Cortex of kidney (tissue), 1 donor: ENCODE measurements at places on chromosomes 1 and 21.

- no peak for DNase-seq
Measured at GRCh38 chr1:214553142-214553710, 1.8 kb upstream of the PTPN14 start.

DNA sequence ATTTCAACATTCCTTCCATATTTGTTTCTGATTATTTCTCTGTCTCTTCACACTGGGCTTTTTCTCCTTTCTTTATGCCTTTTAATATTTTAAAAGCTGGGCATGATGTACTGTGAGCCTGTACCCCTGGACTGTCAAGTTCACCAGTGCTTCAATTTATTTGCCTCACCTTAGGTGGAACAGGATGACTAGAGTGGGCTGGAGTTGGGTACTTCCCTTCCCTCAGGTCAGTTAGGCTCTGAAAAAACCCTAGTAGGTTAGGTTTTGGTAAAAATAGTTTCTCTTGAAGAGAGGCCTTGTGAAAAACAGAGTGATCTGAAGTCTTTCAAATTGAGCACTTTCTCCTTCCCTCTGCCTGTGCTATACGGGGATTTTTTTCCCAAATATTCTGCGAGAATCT is 163.0 kb upstream of the LYPLAL1 start:
- DNase-seq: no peak

GRCh38 chr1:164240081-164240480 is 318.9 kb upstream of the PBX1 start:
- DNase-seq: no peak

GRCh38 chr1:67350783-67351182 is 43.1 kb downstream of the IL12RB2 start:
- no peak for DNase-seq

DNA sequence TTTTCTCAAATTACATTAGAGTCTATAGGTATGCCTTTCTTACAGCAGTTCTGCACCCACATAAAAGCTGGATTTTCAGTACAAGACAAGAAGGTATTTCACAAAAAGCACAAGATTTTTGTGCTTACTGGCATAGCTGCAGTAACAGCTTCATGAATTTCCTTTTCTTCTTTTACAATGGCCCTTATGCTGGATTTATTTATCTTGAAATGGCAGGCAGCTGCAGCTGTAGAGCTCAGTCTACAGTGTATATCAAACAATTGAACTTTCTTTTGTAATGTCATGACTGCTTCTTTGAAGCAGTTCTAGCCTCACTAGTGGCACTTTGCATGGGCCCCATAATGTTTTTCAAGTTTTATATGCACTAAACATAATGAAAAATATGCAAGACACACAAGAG is 510.2 kb downstream of the KCNT2 start:
- DNase-seq: no peak

DNA sequence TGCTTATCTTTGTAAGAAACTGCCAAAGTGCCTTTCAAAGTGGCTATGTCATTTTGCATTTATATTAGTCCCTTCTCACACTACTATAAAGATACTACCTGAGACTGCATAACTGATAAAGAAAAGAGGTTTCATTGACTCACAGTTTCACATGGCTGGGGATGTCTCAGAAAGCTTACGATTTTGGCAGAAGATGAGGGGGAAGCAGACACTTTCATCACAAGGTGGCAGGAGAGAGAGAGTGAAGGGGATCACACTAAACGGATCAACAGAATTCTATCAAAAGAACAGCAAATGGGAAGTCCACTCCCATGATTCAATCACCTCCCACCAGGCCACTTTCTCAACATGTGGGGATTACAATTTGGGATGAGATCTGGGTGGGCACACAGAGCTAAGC is 1352.0 kb upstream of the B3GALT2 start:
- DNase-seq: no peak

DNA sequence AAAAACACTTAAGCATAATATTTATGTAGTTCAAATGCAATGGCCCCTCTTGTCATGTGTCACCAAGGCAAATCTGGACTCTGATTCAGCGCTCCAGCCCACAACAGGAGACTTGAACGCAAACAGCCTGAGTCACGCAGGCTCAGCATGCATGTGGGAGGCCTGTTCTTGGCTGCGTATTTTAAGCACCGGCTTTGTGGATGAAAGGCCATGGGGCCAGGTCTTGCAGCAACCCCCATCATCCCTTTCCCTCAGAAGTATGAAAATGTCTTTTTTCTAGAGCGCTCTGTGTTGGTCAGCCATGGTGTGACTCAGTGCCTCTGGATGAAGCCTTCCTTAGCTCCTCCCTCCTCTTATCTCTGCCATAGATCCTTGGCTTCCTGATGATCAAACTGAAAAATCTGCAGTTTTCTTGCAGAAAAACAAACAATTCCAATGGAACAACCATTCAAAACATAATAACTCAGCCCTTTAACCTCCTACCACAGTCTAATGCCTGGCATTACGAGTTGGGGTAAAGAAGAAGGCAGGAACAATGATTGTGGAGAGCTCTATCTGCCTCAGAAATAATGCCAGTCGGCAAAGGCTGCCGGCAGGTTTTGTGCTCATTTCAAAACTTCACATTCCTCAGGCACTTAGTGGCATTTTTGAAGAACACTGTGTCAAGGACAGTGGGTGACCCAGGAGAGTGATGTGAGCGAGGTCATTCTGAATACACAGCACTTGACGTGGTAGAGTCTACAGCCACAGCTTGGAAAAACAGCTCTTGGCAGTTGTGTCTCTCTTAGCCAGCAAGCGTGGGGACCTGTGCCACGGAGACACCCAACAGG is 167.5 kb downstream of the CLIC6 start:
- no peak for DNase-seq

DNA sequence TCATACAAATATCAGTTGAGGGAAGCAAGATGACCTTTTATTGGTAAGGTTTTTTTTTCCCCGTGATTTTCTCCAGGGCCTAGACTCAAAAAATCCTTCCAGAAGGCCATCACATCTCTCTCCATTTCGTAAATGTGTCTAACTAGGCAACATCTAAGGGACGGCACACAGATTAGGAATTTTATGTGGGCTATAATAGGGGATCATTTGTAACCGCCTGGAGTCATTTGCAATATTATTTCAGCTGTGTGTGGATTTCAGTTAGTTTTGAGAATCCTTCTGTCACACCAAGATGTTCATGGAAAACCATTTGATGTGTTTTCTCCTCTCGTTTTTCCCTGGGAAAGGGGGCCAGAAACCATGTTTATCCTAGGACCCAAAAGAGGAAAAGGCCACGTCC is 63.1 kb downstream of the ATP5PO start:
- DNase-seq: no peak

DNA sequence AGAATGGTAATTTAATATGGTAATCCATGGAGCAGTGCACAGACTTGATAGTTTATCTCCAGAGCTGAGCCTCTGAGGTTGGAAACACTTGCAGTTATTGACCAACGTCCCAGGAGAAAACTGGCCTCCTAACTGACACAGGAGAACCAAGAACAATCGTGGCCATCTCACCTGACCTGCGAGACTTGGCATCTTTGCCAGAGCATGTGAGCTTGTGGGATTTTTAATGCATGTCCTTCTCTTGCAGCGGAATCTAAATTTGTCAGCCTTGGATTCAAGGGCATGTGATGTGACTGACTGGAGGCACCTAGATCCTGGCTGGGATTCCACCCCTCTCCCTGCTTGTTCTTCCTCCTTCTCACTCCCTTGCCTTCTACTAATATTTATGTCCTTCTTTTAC is 27.8 kb upstream of the SLC26A9 start:
- DNase-seq: no peak

GRCh38 chr1:233240829-233241682 is 54.5 kb downstream of the PCNX2 start:
- no peak for DNase-seq

GRCh38 chr1:29382851-29383745 is 146.8 kb downstream of the PTPRU start:
- no peak for DNase-seq

DNA sequence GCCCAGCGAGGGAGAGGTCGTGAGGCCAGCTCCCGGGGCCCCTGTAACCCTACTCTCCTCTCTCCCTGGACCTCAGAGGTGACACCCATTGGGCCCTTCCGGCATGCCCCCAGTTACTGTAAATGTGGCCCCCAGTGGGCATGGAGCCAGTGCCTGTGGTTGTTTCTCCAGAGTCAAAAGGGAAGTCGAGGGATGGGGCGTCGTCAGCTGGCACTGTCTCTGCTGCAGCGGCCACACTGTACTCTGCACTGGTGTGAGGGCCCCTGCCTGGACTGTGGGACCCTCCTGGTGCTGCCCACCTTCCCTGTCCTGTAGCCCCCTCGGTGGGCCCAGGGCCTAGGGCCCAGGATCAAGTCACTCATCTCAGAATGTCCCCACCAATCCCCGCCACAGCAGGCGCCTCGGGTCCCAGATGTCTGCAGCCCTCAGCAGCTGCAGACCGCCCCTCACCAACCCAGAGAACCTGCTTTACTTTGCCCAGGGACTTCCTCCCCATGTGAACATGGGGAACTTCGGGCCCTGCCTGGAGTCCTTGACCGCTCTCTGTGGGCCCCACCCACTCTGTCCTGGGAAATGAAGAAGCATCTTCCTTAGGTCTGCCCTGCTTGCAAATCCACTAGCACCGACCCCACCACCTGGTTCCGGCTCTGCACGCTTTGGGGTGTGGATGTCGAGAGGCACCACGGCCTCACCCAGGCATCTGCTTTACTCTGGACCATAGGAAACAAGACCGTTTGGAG is 23.7 kb upstream of the TNFRSF1B start:
- DNase-seq: no peak

DNA sequence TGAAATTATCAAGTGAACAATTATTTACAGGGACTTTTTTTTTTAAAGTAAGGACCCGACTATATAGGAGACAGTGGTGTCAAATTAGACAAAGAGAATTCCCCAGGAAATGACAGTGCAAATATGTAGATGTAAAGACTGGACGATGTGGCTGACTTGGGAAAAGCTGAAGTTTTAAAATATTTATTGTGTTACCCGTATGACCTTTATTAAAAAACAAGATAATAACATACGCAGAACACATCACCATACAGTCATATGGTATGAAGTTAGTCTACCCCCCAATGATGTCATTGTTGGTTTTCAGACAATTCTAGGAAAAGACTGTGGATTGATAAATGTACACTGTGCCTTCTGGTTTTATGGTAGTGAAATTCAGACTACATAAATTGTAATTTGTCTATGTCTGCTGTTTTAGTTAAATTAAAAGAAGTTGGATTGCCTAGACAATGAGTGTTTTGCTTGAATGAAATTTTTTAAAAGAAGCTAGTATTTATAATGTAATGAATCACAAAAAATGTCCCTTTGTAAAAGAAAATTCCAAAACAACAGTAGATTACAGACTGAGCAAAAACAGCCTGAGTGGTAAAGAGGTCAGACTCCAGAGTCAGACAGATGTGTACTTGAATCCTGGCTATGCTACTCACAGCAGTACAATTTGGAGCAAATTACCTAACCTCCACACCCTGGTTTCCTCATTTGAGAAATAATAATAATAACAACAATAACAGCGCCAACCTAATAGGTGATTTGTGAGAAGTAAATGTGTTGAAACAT is 15.5 kb upstream of the PDC start:
- no peak for DNase-seq

DNA sequence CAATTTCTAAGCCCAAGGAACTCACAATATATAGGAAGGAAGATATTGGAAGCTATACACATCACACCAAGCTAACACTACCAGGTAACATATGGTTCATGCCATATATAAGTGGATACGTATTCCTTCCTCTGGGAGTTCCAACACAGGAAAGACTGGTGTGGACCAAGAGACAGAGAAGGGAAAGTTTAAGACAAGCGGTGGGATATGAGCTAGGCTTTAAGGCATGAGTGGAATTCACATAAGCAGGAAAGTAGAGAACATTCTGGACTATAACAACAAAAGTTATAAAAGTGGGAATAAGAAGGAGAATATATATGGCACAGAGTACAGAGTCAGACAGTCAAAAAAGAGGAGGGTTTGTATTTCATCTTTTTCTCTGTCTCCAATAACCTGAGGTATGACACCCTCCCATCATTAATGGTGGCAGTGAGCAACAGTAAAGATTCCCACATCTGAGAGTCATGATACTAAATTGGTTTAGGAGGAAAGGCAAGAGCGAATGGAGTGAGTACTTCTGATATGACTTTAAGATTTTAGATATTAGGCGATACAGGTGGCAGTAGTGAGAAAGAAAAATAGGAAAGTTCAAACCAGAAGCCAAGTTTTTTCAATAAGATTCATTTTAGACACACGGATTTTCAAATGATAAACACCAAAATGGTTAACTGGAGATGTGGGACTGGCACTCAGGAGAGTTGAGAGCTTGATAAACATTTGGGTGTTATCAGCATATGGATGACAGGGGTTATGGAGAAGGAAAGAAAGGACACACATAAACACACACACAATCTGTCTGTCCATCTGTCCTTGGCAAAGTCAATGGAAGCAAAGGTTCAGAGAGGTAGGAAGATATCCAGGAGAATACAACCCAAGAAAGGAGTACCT is 87.4 kb upstream of the TTC39A start:
- no peak for DNase-seq

- DNase-seq: no peak
Measured at GRCh38 chr1:214364386-214364785, 83.4 kb downstream of the SMYD2 start.

GRCh38 chr1:44489481-44489880 is 84.4 kb downstream of the RNF220 start:
- no peak for DNase-seq

- no peak for DNase-seq
Measured at GRCh38 chr1:3581296-3582036, 29.8 kb downstream of the MEGF6 start.

GRCh38 chr1:118300808-118301207 is 115.8 kb upstream of the SPAG17 start:
- no peak for DNase-seq

DNA sequence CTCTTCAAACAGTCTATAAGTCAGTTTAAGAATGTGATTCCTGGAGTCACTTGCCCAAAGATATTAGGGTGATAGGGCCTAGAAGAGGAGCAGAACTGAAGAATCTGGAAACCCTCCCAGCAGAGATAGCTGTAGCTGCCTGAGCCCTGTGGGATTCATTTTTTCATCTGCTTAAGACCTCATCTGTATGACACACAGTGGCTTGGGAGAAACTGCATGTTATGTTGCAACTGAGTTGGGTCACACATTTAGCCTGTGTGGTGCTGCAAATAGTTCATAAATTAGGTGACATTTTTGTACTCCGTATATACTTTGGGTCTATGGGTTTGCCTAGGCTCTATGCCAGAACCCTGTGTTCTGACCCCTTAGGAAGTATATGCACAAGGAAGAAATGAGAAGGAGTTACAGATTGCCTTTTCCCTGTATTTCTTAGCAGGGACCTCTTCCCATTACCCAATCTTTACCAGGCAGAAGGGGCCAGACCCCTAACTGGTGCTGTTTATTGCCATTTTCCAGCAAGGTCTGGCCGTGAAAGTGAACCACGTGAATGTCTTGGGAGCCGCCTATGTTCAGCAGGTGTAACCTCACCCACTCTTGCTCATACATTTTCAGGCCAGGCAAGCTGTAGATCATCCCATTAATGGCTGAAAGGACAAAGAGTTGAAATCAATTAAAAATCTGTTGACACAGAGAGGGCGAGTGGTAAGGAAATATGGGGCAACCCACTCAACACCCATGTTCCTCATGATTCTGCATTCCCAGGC is 41.9 kb upstream of the SLC19A2 start:
- no peak for DNase-seq

- no peak for DNase-seq
Measured at GRCh38 chr1:9438431-9439073, 100.7 kb upstream of the SLC25A33 start.

GRCh38 chr1:236888903-236889302 is 93.8 kb downstream of the MTR start:
- DNase-seq: no peak
